ENCODE measurements at places on chromosomes 13 and 19.

DNA sequence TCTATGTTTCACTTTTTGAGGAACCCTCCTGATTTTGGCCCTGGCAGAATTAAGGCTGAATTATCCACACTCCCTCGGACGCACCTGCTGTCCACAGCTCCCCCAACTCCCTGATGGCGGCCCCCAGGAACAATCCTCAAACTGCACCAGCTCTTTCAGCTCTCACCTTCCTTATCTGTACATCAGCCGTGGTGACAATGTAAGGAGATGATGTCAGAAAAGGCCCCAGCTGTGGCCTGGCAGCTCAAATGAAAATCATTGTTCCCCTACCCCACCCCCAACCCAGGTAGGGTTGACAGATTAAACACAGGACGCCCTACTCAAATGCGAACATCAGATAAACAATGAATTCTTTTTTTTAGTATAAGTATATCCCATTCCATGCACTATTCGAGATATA is 35.0 kb upstream of the KLF2 start:
- DNase-seq: no peak

GRCh38 chr13:111239764-111240670 is 80.4 kb upstream of the TEX29 start:
- no peak for DNase-seq

GRCh38 chr19:47757617-47758442 is 12.5 kb downstream of the NOP53 start:
- DNase-seq: no peak

DNA sequence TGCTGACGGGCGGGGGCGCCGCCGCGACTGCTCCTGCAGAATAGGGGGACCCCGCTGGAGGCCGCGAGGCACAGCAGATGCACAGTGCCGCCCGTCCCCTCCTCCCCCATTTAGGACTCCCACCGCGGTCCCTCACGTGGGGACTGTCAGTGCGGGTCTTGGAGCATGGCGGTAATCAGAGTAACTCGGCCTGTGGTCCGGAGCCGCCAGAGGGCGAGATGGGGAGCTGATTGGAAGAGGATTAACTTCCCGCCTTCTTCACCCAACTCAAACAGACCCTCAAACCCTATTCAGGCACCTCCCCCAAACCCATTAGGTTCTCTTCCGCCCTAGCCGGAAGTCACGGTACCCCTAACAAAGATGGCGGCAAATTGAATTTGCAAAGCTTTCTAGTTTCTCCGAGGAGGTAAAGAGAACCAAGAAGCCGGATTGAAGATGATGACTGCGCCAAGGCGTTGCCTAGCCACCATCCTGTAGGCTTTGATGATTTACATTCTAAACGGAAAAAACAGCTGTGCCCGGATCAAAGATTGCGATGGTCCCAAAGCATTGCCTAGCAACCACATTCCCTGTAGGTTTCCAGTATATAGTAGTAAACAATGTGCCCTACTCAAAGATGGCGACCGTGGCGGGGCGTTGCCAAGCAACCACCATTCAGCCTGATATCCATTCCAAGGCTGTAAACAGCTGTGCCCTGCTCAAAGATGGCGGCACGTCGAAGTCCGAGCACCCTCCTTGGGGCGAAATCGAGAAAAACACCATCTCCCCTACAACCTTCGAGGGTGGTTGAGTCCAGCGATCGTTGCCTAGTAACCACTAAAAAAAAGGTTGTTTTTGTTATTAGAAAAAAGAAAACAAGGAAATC is at the start of gene FUZ:
Gene FUZ (minus strand): TSS at position 296 of the 865 bp plus-strand sequence. CDS start 186 bp downstream, at position 110.
- peak; percentile 98 for DNase-seq

DNA sequence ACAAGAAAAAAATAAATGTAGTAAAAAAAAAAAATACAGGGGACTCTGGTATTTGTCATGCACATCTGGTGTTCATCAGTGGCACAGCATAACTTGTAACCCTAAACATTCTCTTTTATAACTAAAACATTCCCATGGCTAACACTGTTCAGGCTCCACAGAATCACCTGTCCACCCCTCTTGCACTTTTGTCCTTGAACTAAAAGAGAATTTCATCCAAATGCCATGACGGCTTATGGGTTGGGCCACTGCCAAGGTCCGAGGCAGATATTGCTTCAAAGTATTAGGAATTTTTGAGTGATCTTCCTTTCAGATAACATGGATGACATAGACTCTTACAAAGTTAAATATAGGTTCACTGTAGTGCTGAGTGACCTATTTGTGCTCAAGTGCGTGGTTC is 25.7 kb upstream of the SERP2 start:
- DNase-seq: no peak

- DNase-seq: no peak
Observed at GRCh38 chr13:29835280-29836061, 14.9 kb downstream of the UBL3 start.

- no peak for DNase-seq
Observed at GRCh38 chr19:1648920-1649541, 3.4 kb downstream of the TCF3 start.

DNA sequence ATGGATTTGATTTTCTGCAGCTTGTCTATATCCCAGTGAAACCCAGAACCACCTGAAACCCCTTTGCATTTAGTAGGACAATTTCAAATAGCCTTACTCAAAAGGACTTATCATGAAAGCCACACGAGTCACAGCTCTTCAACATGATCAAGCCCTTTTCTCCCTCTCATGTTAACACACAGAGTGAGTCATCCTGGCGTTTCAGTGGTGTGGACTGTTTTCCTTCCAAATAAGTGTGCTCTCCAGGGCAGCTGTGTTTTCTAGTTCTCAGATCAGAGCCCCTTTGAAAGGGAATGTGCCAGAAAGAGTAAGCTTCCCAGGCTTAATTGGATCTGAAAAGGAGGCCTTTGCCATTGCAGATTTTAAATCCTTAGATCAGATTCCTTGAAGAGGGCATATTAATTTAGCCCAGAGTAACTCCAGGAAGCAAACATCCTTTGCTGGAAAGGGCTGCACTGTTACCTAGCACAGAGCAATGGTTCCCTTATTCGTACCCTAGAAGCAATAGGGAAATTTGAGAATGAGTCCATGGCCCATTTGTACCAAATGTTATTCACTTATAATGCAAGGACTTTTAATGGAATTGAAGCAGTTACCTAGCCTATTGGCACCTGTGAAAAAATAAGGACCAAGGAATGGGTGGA is 51.3 kb downstream of the ERICH6B start:
- DNase-seq: no peak

GRCh38 chr13:80338781-80339562 is 2.0 kb downstream of the SPRY2 start:
- DNase-seq: peak; percentile 89

- no peak for DNase-seq
Observed at GRCh38 chr19:35178701-35179100, 24.2 kb downstream of the FXYD5 start.

DNA sequence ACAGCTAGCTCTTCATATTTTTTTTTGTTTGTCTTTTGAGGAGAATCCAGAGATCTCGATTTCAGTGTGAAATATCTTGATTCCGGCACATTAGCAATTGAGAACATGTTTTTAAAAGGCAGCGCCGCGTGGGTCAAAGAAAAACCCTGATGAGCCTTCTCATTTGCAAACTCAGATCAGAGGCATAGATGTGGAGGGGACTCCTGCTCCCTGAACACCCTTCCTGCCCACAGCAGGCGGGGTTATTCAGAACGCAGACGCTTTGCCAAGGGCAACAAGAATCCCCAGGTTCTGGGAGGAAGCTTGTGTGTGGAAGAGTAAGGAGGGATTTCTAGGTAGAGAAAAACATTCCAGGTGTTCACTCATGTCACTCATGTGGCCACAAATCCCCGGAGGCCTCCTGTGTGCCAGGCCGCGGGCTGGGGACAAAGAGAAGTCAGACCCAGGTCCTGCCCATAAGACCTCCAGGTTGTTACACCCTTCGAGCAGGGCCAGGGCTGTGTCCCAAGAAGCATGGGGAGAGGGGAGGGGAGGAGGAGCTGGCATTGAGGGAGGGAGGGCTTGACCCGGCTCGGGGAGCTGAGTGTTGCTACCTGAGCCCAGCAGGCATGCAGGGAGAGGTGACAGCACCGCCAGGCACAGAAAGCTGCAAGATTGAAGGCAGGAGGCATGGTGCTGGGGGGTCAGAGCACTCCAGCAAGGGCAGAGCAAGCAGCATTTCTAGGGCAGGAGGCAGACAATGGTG is 15.9 kb upstream of the IGLON5 start:
- no peak for DNase-seq

DNA sequence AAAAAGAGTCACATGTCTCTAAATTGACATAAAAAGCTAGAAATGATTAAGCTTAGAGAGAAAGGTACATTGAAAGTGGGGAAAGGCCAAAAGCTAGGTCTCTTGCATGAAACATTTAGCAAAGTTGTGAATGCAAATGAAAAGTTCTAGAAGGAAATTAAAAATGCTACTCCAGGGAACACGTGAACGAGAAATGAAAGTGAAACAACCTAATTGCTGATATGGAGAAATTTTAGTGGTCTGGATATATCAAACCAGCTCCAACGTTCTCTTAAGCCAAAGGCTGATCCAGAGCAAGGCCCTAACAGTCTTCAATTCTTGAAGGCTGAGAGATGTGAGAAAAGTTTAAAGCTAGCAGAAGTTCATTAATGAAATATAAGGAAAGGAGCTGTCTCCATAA is 419.8 kb downstream of the SLITRK6 start:
- DNase-seq: no peak

- DNase-seq: no peak
Observed at GRCh38 chr19:30516531-30516930, 144.3 kb downstream of the ZNF536 start.

GRCh38 chr19:57599377-57599760 is 316 bp upstream of the ZNF530 start:
- DNase-seq: no peak

- DNase-seq: no peak
Observed at GRCh38 chr13:82165396-82166174, 1716.7 kb downstream of the SLITRK1 start.

DNA sequence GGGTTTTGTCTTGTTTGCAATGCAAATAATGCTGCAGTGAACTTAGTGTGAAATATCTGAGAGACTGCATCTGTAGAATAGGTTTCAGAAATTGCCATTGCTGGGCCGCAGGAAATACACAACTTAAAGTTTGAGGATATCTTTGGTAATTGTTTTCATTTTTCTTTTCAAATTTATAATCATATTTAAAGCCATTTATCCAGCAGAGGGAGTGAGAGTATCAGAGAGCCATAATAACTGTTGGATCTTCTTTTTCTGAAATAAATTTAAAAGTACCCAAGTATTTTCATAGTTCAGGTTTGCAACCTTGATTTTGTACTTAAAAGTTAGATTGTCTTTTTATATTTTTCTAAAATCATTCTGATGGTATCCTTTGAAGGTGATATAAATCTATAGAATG is 99.4 kb downstream of the ZMYM2 start:
- DNase-seq: no peak

DNA sequence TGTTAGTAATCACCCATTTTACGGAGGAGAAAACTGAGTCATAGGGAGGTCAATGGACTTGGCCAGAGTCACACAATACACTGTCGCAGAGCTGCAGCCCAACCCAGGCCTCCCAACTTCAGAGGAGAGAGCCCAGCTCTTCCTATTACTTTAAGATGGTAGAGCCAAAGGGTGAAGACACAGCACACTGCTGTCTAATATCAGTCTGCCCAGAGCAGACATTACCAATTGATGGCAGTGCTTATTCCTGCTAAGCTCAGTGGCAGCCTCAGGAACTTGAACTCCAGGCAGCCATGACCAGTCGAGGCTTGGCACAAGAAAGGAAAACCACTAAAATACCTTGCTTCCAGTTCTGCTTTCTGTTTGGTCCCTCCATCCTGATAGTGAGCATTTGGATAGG is 18.4 kb downstream of the TMEM150B start:
- DNase-seq: no peak

DNA sequence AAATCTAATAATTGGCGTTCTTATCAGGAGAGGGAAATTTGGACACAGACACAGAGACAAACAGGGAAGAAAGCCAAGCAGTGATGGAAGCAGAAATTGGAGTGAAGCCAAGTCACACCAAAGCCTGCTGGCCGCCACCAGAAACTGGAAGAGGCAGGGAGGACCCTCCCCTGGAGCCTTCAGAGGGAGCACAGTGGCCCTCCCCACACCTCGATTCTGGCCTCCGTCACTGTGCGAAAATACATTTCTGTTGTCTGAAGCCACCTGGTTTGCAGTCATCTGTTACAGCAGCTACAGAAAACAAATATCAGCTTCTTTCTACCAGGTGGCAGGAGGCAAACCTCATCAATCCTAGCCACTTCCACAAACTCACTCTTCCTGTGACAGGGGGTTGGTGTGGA is 8.3 kb upstream of the TLE6 start:
- no peak for DNase-seq

GRCh38 chr13:111537115-111537728 is 216.8 kb downstream of the TEX29 start:
- no peak for DNase-seq

- DNase-seq: no peak
Observed at GRCh38 chr13:29384871-29385270, 210.6 kb downstream of the SLC7A1 start.

- no peak for DNase-seq
Observed at GRCh38 chr13:29791997-29792780, 58.2 kb downstream of the UBL3 start.

- no peak for DNase-seq
Observed at GRCh38 chr13:49254007-49254406, 6.3 kb downstream of the CDADC1 start.

GRCh38 chr19:51564791-51565190 is 6.3 kb upstream of the ZNF175 start:
- no peak for DNase-seq

DNA sequence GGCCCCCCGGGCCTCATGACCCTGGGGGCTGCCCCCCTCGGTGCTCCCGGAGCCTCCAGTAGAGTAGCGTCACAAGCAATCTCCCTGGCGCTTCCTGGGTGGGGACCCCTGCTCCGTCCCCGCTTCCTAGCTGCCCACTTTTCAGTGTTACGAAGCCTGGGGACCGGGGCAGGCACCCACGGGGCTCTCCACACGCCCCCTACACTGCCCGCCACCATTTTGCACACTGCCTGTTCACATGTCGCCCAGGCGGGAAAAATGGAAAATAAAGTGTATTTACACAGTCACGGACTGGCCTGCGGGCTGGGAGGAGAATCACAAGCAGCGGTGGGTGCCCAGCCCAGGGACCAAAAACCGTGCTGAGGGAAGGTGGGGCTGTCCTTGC is 9.5 kb downstream of the PRR36 start:
- no peak for DNase-seq

DNA sequence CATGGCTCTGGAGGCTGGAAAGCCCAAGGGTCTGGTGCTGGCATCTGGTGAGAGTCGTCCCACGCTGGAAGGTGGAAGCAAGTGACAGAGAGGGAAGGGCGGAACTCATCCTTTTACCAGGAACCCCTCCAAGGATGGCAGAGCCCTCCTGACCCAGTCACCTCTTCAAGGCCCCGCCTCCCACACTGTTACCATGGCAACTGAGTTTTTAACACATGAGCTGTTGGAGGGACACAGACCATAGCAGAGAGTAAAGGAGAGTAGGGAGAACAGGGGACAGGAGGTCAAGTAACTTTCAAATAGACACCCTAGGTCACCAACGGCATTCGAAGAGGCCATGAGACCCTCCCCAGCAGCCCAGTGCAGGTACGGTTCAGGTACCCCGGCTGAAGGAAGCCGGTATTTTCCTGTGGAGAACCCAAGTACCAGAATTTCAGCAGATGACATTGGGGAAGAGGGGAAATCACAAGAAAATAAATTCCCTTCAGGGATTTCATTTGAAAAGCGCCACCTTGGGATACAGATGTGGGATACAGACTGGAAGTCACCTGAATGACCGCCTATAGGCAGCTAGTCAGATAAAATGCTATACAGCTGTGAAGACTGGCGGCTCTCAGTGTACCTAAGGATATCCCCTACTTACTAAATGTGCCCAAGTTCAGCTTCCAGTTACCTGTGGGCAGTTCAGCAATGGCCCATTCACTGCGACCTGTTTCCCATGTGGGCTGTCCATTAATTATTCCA is 8.0 kb downstream of the IL17D start:
- no peak for DNase-seq

Data from ecto neural progenitor cell (in vitro differentiated cells).